G401 (cell line): ENCODE measurements at places on chromosomes 2 and 18. TPM values are rescaled to one million over a fixed set of nuclear protein-coding genes. Genes with fewer than 3 reads are reported as not detected.

LAMA3 gene
- total RNA-seq = 0.43 and 0.44 TPM in 2 replicates

INPP5D gene
- 1.3 and 5.1 TPM in 2 replicates for total RNA-seq

ABHD1 gene
- total RNA-seq = 0.43 TPM in 1 of 2 replicates, not detected in the other

PLEK gene
- total RNA-seq = not detected in 2 replicates

RPRM gene
- 76.1 and 102 TPM in 2 replicates for total RNA-seq
